Right kidney (tissue), 9 donors: ENCODE measurements at places on chromosomes 4 and X.

DNA sequence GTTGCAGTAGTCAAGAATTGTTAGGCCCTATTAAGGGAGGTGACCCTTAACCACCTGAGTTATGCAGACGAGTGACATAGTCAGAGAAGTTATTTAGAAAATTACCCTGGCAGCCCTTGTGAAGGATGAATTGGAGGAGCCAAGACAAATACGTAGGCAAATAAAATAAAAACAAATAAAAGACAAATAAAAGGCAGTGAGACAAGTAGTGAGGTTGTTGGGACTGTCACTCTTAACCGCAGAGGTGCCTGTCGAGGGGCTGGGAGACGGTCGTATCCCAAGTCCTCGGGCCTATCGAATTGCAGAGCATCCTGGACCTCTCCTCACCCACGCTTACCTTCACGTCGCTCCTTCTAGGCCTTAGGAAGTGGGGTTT lies 58.0 kb upstream of the ZC4H2 start:
- DNase-seq = no peak

DNA sequence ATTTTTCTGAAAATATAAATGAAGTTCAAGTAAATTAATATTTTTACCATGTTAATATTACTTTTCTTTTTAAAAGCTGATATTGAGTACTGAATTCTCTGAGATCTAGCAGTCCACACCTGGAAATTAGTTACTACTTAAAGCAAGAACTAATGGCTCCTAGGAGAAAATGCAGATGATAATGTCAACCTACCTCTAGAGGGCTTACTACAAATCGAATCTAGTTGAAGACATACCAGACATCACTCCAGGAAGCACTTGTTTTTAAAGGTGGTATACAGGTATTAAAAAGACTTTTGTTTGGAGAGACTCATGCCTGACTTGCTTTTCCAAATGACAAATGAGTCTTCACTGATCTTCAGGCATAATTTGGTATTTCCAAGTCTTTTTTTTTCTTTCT lies 516.4 kb upstream of the BOD1L1 start:
- DNase-seq = no peak

DNA sequence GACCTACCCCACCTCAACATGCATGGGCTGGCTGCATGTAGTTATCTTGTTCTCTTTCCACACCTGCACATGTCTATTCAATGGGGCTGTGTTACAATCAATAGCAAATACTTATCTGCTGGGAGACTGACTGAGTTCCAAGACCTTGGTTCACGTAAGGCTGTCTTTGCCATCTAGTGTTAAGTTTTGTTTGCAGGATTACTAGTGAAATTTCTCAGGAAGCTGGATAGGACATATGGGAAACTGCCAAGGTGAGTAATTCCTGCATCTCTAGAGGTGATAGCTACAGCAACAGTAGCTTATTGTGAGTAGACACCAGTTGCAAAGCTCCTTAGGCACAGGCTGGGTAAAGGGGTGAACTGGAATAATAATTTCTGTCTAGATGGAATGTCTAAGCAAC lies 177.5 kb downstream of the ENOX2 start:
- no peak for DNase-seq

DNA sequence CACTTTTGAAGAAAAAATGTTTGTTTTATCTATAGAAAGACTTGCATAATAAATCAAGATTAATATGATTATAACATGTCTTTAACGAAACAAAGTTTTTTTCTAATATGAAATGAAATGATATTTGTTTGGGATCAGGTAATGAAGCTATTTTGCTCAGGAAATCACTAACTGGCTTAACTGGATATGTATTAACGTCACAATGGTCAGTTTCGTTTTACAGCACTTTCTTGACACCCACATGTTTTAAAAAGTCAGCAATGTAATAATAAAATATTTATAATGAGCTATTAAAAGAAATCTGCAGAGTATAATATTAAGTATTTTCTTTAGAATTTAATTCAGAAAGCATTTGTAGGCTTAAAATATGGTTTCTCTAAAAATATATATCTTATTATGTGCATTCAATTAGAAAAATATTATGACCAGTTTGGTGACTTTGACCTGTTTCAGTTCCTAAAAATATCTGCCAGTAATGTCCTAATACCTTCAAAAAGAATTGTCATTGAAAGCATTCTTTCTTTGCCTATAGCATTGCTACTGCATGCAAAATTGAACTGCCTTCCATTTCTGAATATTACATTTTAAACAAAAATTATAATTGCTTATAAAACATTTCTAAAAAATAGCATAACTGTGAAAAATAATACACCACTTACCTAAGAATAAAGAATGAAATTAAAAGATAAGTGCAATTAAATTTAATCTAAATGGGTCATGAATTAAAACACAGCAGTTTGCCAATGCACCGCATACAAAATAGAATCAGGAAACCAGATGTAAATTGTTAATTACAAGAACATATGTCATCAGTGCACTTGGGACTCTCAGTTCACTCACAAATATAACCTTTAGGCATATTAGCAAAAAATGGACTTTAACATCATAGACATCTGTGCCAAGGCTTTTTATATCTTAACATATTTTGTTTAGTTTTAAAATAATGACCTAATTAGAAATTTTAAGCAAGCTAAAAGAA lies 31.6 kb downstream of the TIGD2 start:
- DNase-seq = no peak

DNA sequence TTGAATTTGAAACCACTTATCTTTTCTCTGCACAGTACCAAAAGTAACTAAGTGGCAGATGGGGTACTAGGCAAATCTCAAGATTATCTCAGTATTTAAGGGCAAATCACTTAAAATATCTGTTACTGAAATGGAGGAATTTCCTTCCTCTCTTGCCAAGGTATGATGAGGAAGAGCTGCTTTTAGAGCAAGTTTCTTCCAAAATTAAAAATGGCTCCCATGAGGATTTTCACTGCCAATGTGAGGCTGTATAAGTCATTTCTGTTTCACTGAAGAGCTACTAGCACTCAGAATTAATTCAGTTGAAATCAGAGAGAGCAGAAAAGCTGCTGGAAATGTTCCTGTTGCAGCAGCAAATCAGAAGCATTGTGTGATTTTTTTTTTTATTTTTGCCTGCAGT lies 43.4 kb downstream of the GABRB1 start:
- no peak for DNase-seq

DNA sequence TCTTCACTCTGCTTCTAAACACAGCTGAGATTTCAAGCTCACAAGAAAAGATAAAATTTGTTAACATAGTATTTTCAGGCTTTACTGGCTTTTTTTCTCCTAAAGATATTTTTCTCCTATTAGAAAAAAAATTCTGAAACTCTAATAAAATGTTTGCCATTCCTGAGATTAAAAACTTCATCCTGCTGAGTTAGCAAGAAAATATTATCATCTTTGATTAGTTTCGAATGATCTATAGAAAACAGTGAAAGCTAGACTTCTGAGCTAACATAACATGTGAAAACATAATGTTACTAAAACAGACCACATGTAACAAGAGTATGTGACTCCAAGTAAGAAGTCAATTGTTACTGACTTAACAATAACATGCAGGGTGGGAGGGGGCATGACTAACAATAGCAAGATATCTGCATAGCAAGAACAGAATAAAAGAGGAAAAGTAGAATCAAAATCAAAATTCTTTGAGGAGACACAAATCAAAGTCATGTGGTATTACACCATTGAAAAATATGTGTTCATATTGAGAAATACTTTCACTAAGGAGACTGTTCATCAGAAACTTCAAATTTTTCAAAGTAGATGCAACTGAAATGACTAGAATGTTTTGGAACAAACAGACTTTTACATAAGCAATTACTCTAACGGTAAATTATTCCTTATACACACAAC lies 14.5 kb downstream of the TBCK start:
- no peak for DNase-seq

DNA sequence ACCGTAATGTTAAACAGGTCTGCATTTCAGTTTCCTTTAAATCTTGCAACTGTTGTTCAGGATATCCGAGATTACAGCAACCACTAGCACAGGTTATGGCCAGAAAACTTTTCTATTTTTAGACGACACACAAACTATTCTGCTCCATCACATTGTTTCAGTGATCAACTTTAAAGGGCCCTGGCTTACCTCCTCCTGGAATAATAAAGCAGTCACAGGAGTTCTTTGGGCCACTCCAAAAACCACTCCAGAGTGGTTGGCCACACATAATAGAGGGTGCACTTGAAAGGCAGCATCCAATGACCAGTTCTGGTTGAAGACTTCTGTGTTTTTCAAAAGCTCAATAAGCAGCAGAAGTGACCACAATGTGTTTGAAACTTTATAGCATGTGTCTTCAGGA lies 118.9 kb downstream of the RAB28 start:
- DNase-seq = no peak

DNA sequence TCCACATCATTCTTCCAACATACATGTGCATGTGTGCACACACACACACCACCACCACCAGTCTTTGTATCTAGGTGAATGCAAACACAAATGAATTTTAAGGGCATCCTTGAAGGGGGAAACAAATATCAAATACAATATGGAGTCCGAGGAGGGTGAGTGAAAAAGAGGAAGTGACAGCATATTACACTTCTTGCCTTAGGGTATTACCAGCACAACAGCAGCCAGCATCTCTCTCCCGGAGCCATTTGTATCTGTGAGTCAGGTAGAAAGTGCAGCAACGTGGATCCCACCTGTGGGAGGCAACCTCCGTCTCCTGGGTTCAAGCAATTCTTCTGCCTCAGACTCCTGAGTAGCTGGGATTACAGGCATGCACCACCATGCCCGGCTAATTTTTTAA lies 483.2 kb downstream of the SMARCA1 start:
- DNase-seq = no peak

GRCh38 chrX:20374450-20374849 lies 107.7 kb upstream of the RPS6KA3 start:
- DNase-seq = no peak

DNA sequence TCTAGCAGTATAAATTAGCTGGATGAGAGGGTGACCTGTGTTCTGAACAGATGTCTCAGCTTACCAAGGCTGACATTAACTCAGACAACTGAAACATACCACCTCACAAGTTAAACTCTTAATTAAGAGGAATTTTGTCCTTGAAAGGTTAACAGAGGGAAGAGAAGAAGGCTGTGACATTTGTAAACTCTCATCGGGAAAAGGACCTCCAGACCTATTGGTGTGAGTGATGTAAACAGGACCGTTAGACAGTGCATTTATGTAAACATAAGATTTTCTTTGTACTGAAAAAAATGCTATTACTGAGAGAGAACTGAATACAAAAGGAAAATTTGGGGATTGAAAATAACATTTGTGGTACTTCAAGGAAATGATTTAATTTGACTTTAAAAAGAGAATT lies 308.4 kb upstream of the DIAPH2 start:
- no peak for DNase-seq

GRCh38 chr4:128516301-128516969 lies 228.8 kb upstream of the PGRMC2 start:
- no peak for DNase-seq

GRCh38 chr4:142238589-142238988 lies 602.2 kb downstream of the IL15 start:
- no peak for DNase-seq

DNA sequence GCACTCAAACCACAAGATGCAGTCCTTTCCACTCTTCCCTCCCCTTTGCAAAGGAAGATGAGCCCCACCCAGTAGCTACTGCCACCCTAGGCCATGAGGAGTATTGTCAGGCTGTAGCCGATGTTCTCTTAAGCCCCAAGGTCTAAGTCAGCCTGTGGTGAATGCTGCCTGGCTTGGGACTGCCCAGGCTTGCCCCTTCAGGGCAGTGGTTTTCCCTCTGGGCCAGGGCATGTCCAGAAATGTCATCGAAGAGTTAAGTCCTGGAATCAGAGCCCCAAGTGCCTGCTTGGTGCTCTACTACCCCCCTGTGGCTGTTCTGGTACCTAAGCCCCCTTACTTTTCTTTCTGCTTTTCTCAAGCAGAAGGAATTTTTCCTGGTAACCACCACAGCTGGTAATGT lies 11.8 kb upstream of the PGK1 start:
- DNase-seq = no peak

DNA sequence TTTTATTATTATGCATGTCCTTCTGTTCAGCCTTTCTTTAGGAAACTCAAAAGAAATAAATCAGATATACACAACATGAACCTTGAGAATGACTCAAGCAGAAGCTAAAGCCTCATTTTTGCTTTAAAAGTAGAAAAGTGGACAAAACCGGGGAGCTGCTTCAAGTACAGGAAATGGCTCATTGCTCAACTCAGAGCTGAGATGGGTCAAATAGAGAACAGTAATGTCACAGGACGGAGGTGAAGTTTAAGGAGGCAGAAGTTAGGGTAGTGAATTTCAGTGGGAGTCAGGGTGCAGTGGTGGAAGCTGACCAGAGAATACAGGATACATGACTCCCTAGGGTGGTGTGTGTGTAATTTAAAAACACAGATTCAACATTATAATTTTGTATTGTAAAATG lies 22.2 kb downstream of the PHKA2 start:
- DNase-seq = no peak

DNA sequence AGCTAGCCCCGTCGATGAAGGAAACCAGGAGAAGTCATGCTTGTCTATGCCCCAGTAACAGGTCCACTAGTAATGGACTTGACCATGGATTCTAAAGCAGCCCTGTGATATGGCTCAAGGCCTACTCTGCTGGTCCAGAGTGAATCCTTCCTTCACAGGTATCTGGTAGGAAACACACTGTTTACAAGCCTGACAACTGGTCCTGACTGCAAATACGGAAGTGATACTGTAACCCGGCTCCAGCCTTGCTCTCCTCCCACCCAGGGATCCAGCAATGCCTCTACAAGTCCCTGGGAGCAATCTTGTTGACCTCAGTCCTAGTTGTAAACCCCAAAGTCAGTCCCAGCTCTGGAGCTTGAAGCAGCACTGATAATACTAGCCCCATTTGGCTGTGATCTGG lies 239.2 kb upstream of the GRID2 start:
- no peak for DNase-seq

- DNase-seq = no peak
These were observed 21.3 kb downstream of the CCKAR start for GRCh38 chr4:26468977-26469376.

- DNase-seq = no peak
These were observed 43.6 kb downstream of the RBM47 start for GRCh38 chr4:40586034-40586433.

DNA sequence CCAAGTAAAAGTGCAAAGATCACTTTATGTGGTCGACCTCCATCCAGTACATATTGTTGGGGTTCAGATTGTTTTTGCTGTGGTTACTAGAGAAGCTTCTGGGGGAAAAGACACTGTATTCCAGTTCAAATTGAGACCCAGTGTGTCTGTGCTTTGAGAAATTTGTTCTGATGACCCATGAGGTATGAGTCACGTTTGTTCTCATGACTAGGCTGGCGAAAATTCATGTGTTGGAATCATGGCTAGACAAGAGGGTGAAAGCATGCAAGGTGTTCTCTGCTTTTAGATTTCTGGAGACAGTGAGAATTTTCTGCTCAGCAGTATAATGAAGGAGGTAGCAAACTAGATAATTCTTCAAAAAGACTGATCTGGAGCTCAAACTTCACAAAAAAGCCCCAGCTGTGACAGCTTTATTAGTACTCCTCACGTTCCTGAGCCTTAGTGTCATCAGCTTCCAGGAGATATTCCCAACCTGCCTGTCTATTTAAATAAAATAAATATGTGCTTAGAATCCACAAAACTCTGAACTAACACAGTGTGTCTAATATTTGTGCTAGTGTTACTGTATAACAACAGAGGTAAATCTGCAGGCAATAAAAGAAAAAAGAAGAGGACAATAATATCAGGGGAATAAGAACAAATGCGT lies 24.4 kb upstream of the FAM47B start:
- DNase-seq = no peak

- DNase-seq = no peak
These were observed 26.5 kb upstream of the PLCXD1 start for GRCh38 chrX:254630-255215.
